ENCODE measurements at places on chromosomes 13 and 19.

DNA sequence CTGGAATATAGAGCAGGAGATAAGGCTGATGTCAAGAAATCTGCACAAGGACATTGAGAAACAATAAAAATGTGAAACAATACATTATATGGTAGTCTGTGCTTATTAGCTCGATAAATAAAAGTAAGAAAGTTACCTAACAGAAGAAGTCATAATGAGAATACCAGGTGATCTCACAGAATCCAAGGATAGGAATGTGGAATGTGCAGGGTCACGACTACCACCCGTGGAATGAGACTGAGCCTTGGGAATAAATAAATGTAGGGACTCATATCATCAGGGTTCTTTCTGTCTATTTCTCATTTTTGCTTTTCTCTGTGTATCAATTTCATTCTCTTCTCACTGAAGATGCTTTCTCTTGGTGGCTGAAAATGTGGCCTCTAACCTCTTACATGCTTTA lies 26.0 kb upstream of the KBTBD7 start:
- no peak for DNase-seq

GRCh38 chr19:36488846-36489117 lies 579 bp downstream of the ZNF566 start:
- DNase-seq, result peak; percentile 31

GRCh38 chr19:37506387-37507166 lies at the start of gene ZNF793:
ZNF793 (plus strand) TSS chr19:37506939; CDS start chr19:37523440, 16,501 bp downstream.
- peak; percentile 78 for DNase-seq

DNA sequence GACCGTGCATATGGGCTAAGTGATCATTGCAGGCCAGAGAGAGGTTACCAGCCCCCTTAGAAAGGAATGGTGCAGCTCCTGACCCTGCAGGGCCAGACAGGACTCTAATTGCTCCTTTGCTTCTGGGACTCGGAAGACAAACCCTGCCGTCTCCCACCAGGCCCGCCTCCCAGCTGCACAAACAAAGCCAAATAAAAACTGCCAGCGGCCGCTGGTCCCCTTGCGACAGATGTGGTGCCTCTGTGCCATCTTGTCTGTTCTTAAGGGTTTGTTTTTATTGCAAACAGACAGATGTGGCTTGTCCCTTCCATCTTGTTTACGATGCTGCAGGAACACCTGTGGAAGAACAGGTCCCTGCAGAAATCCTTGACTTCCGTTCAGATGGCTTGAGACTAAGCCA lies 434.4 kb upstream of the TSHZ3 start:
- no peak for DNase-seq

GRCh38 chr13:86510792-86511191 lies 711.6 kb upstream of the SLITRK6 start:
- DNase-seq, result no peak

DNA sequence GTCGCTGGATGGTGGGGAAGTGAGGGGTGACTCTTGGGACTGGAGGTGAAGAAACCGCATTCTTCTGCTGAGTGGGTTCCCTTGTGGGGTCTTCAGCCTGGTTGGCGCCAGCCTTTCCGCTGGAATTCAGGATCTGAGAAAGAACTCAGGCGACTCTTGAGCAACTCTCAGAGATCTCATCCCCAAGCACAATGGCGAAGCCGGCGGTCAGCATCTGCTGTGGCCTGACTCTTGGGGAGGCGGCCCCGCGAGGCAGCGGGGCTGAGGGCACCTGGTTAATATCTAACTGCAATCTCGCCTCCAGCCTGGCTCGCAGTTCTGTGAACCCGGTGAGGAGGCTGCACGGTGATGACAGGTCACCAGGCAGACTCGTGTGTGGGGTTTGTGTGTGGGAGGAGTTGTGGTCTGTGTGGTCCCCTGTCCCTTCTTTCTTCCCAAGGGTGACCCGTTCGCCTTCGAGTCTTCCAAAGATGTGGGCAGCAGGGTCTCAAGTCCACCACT lies 883 bp downstream of the ZNF441 start:
- DNase-seq, result peak; percentile 10

All from stimulated activated CD4-positive, alpha-beta T cell treated with anti-CD3 and anti-CD28 coated beads, Interleukin-12 subunit alpha, Interleukin-12 subunit beta, amount 100 ng/mL, for 4 hours (primary cell).